ENCODE measurements at places on chromosomes 4 and X. TPM values are rescaled to one million over a fixed set of nuclear protein-coding genes. Genes with fewer than 3 reads are reported as not detected.
A peak's percentile ranks its signal among the peaks of the same experiment; 100 is the strongest.

DNA sequence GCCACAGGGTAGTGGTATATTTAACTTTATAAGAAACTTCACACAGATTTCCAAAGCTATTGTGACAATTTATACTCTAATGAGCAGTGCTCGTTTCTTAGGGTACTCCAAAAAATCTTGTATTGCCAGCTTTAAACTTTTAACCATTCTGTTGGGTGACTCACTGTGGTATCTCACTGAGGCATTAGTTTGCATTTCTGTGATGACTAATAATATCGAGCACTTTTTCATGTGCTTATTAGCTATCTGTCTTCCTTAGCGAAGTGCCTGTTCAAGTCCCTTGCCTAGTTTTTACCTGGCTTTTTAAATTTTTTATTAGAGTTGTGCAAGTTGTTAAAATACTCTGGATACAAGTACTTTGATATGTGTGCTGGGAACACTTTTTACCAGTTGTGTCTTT, 5.5 kb downstream of the PNMA3 start:
- DNase-seq, result no peak

DNA sequence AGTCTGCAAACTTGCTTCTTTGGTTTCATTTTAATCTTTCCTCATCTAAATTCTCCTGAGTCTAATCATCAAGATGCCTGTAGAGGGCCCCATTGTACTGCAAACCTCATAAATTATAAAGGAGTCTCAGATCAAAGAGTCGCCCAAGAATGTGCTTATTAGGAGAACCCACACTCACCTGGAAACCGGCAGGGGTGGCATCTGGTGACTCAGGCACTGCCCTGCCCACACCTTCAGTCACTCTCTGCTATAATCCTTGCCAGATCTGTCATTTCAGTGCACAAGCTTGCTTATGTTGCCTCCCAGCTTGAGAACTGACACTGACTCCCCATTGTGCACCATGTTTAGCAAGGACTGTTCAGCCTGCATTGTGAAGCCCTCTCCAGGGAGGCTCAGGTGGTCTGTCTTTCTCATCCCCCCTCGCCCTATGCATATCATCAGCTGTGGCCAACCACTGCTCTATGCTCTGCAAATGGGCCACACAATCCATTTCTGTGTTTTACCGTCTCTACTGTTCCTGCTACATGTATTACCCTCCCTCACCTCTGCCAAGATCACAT, 12.4 kb downstream of the EPGN start:
- peak; percentile 31 for DNase-seq

The XAGE1A gene
- polyA plus RNA-seq, result not detected

The NPY1R gene
- 13.4 TPM for polyA plus RNA-seq

The PPP2R2C gene
- 0.17 TPM for polyA plus RNA-seq

- DNase-seq, result no peak
Observed at GRCh38 chr4:4726051-4726450, 133.4 kb upstream of the MSX1 start.

The OTC gene
- polyA plus RNA-seq, result not detected

DNA sequence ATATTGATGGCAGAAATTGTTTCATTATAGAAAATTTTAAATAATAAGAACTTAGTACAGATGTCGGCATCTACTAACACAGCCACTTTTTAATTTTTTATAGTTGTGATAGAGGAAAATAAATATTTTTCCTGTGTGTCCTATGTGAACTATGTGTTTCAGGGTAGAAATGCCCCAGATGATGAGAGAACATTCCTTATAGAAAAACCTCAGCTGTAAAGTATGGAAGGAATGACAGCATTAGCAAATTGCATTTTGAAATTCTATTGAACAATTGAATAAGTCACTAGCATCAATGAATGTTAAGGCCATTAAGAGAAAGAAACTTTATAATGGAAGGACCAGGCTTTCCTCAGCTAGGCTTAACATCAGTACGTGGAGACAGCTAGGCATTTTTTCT, 149.2 kb downstream of the CFAP299 start:
- peak; percentile 49 for DNase-seq

DNA sequence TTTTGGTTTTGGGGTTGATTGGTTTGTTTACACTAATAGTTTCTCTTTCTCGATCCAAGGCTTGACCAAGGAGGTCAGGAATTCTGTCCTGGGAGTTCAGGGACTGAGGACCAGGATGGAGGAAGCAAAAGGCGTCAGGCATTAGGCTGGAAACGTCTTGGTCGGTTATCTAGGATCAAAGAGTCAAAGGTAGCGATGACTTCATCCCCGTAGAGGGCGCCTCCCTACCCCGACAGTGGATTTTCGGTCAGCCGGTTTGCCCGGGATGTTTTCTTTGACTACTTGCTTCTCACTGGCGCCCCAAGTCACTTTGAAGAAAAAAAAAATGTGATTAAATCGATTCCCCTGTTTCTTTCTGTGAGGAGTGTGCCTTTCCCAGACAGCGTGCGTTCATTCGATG, 980 bp upstream of the FHDC1 start:
- DNase-seq, result no peak

GRCh38 chrX:63613531-63614028, 171.4 kb downstream of the ARHGEF9 start:
- DNase-seq, result no peak

- no peak for DNase-seq
Observed at GRCh38 chr4:16140231-16140878, 56.5 kb upstream of the PROM1 start.

DNA sequence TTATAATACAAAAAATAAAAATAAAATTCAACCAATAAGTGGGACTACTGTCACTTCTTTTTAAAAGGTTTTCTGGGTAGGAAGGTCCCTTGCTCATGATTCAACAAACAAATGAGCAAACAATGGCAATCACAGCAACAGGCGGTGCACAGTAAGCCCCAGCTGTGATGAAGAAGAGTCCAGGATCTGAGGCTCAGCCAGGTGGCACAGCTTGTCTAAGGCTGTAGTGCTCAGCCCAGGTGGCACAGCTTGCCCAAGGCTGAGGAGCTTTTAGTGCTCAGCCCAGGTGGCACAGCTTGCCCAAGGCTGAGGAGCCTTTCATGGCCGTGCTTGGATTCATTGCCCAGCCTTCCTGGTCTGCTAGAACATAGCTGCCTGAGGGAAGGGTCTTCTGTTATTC, 75.0 kb downstream of the ZFYVE28 start:
- DNase-seq, result no peak

GRCh38 chrX:3231766-3232165, 114.7 kb downstream of the MXRA5 start:
- DNase-seq, result no peak

The ETDA gene
- polyA plus RNA-seq, result not detected

The HPGD gene
- 7.7 TPM for polyA plus RNA-seq

The TLR7 gene
- polyA plus RNA-seq, result 0.84 TPM

DNA sequence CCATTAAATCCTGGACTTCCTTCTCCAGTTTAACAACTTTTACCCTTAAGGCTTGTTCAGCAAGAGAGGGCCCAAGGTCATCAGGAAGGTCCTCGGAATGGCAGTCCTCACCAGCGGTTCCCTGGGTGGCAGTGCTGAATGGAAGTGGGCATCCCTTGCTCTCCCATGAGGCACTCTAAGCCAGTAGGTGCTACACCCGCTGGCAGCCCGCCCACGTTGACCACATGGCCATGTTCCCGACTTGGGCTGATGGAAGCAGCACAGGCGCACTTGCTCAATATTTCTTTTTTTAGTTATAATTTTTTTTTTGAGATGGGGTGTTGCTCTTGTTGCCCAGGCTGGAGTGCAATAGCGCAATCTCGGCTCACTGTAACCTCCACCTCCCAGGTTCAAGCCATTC, 277.9 kb downstream of the ZC4H2 start:
- DNase-seq, result no peak

DNA sequence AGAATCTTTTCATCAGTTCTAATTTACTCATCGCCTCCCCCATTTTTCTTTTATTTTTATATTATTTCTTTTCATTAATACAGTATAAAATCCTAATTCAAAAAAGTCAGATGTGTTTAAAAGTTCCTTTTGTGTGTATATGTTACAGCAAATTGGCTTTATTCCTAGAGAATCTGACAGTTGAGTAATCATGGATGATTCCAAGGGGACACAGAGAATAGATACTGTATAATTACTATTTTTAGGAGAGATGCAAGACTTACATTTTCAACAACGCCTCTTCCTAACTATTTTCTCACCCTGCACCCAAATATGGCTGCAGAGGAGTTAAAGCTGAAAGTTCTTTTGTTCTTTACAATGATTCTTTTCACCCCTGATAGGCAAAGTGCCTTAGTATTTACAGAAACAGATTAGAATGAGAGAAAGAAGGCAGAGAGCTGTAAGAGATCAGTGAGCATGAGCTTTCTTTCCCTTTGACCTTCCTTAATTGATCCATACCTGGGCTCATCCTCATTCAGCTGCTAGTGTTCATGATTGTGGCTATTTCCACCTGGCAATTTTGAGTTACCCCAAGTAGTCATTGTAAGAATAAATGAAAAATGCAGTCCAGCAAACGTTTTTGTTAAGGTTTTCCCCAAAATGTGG, 210.8 kb downstream of the SLC4A4 start:
- no peak for DNase-seq

- no peak for DNase-seq
Observed at GRCh38 chrX:17669891-17670290, 67.4 kb upstream of the SCML1 start.

DNA sequence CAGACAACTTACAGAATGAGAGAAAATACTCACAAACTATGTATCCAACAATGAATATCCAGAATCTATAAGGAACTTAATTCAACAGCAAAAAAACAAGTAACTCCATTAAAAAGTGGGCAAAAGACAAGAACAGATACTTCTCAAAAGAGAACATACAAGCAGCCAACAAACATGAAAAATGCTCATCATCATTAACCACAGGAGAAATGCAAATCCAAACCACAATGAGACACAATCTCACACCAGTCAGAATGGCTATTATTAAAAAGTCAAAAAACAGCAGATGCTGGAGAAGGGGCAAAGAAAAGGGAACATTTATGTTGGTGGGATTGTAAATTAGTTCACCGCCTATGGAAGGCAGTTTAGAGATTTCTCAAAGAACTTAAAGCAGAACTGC, 150.3 kb downstream of the FGF16 start:
- DNase-seq, result no peak

DNA sequence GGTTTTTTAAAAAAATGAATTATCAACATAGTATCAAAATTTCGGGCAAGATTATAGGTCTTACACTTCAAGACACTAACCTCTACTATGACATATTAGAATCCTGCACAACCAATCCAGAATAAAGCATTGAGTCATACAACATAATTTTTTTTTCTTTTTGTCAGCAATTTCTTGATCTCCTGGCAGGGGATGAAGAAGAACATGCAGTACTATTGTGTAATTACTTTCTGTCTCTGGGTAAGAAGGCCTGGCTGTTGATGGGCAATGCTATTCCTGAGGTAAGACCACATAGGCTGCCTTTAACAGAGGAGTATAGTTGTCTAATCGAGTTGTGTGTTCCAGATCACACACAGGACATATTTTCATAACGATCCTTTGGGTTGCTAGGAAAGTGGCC, 67.5 kb downstream of the FBXL5 start:
- no peak for DNase-seq

The DCLK2 gene
- 9.8 TPM for polyA plus RNA-seq

- DNase-seq, result no peak
Observed at GRCh38 chr4:25637581-25638220, 17.9 kb upstream of the SLC34A2 start.

DNA sequence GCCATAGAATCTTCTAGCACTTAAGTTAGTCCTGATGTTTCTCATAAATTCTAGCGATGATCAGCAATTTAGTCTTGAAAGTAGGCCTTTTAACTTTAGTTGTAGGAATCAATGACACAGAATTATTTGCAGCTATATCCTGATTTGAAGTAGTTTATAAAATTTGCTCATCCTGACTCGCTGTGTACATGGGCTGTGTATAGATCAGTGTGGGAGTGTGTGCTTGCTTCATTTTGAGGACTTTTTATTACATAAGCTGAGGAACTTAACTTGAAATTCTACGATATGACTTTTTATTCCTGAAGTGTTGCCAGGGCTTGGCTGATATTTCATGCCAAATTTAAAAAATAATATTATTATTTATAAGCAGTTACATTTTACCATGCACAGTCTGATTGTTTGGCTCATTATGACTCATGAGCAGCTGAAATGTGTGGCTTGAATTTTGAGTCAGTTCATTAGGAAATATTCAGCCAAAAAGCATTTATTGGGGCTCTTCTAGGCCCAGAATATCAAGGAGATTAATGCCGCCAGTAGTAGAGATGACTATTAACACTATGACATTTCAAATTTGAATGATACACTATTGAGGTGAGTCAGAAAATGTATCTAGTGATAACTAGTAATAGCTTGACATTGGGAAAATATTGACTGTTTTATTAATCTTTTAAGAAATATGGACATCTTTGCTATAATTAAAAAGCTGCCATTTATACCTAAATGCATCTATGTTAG, 128.9 kb upstream of the LIMCH1 start:
- DNase-seq, result no peak

DNA sequence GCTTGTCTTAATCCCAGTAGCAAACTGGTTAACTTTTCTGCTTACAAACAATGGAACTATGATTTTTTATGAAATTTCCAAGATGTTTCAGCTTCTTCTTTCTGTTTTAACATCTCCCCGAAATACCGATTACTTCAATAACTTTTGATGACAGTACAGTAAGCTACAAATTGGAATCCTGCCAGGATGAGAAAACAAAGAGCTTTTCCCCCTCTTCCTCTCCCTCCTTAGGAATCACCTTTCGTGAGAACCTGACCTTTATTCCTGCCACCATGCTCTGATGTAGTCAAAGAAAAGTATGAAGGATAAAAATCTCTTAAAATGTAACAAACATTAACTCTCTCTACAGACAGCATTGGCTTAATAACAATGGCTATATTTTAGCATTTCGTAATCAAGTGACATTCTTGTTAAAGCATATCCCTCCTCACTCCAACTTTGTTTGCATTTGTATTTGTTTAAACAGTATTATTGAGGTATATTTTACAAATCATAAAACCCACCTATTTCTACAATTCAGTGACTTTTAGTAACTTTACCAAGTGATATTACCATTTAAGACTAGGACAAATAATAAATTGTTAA, 148.7 kb upstream of the NAP1L5 start:
- DNase-seq, result no peak

DNA sequence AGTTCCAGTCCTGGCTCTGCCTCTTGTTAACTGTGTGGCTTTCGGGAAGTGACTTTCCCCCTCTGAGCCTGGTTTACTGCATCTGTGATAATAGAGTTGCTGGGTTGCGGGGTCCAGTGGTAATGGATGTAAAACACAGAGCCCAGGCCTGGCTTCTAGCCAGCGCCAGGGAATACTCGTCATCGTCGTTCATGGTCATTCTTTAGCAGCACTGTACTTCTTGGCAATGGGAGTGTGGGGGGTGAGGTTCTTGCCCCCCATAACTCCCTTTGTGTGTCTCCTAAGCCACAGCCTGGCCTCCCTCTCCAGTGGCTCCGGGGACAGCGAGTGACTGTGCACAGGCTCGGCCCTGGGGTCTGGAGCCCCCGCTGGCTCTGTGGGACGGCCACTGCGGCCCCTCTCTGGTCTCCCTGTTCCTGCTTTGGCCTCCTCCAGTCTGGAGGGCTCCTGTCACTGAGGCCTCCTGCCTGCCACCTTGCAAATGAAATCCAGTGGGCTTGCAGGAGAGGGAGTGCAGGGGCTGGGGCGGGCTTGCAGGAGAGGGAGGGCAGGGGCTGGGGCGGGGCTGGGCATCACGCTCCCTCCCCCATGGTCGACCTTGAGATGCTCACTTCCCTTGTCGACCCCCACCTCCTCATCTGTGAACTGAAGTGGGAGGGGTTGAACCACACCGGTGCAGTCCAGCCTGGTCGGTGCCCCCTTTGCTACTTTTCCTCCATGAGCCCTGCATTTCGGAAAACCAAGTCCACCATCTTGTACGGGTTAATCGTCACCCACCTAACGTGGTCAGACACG, 13.2 kb downstream of the PSAPL1 start:
- DNase-seq, result no peak

- no peak for DNase-seq
Observed at GRCh38 chr4:79927931-79928330, 145.1 kb downstream of the ANTXR2 start.

The ARHGAP6 gene
- polyA plus RNA-seq, result 7.4 TPM

Data from muscle of leg (tissue), 16 donors.